MCF 10A (cell line): ENCODE measurements at places on chromosomes 7 and 10. TPM values are rescaled to one million over a fixed set of nuclear protein-coding genes. Genes with fewer than 3 reads are reported as not detected.

Gene FGFBP3
- 0.86 and 1.1 TPM in 2 replicates for total RNA-seq

Gene MEOX2
- total RNA-seq, result not detected in 2 replicates

Gene CALML3
- total RNA-seq, result 0.25 and 0.75 TPM in 2 replicates

Gene C10orf105
- total RNA-seq, result not detected in 2 replicates

Gene MYH16
- 0.33 TPM in 1 of 2 replicates, not detected in the other for total RNA-seq

Gene LGI1
- not detected in 2 replicates for total RNA-seq
